Esophagus mucosa (tissue), 1 donor: ENCODE measurements at places on chromosomes 11 and 22. TPM values are rescaled to one million over a fixed set of nuclear protein-coding genes. Genes with fewer than 3 reads are reported as not detected.
A peak's percentile ranks its signal among the peaks of the same experiment; 100 is the strongest.

GRCh38 chr11:7353100-7353499, 101.4 kb downstream of the SYT9 start:
- ATAC-seq: peak; percentile 59

DNA sequence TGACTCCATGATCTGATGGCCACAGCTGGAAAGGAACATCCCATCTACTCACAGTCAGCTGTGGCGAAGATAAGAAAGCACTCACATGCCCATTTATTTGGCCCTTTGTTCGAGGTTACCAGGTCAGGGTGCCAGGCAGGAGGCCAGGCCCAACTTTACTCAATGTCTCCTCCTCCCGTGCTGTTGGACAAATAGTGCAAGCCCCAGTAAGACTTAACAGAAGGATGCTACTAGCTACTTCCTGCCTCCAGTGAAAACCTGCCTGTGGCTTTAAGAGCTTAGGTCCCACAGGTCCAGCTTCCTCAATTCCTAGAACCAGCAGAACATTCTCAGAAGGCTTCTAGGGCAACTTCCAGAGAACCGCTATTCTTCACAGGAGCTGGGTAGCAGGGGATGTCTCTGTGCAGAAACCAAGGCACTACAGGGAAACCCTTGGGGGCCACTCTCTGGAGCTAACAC, 12.9 kb upstream of the CRY2 start:
- no peak for ATAC-seq

DNA sequence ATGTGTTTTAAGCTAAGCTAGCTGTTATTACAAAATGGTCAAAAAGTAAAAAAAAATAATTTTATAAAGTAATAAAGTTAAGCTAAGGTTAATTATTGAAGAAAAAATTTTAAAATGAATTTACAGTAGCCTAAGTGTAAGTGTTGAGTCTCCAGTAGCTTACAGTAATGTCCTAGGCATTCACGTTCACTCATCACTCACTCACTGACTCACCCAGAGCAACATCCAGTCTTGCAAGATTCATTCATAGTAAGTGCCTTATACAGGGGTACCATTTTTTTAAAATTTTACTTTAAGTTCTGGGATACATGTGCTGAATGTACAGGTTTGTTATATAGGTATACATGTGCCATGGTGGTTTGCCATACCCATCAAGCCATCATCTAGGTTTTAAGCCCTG, 11.6 kb upstream of the OOSP4B start:
- no peak for ATAC-seq

GRCh38 chr11:13042873-13043342, 33.8 kb downstream of the RASSF10 start:
- peak; percentile 37 for ATAC-seq

GRCh38 chr11:134779179-134779578, 367.1 kb upstream of the B3GAT1 start:
- ATAC-seq: no peak

DNA sequence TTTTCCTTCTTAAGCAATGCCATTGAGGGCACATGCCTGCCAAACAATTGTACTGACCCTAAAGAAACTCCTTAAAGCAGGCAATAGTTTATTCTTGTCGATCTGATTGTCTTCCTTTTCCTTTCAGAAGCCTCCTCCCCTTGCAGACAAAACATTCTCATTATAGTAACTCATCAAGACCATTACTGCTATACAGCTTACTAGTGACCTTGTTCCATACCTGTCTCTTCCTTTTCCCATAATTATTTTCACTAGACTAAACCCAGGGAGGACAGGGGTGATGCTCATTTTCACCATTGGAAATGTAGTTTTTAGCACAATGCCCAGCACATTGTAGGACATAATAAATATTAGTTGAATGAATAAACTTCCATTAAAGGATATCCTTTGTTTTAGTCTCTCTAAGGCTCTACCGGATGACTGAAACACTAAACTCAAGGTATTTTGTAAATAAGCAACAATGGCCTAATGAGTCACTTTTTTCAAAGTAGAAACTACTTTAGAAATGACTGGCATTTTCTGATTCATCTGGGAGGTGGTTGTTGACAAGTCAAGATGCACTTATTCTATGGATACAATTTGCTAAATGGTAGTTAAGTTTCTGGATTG, 9.3 kb upstream of the MSANTD4 start:
- ATAC-seq: peak; percentile 25

- peak; percentile 6 for ATAC-seq
Observed at GRCh38 chr22:50432131-50432876, 42.5 kb downstream of the SBF1 start.

DNA sequence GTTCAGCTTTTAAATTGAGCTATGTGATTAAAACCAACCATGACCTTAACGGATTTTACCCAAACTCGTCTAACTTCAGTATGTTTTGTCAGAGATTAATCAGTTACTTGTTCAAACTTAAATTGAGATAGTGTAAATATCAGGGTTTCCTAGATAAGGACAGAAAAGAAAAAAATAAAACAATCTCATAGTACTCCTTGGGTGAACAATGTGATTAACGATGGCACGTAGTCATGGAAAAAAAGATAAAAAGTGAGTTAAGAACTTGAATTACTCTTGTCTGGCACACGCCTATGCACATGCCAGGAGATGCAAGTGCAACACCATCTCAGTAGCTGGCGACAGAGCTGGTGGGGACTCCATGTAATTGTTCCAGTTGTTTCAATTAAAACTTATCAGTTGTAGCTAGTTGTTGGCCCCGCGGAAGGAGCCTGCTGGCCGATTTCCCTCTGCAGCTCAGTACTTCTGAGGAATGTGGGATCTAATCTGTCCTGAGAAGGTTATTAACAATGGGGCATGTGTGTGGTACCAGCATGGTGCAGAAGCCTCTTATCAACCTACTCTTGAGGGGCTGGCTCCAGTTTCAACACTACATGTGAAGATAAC, 3.0 kb downstream of the RASSF10 start:
- ATAC-seq: no peak

SEC14L2 gene
- 19.9 TPM for total RNA-seq

TSSK2 gene
- total RNA-seq: not detected

ROBO4 gene
- 2.3 TPM for total RNA-seq

SAC3D1 gene
- total RNA-seq: 11.3 TPM
